ENCODE measurements at places on chromosomes 13 and 19.

GRCh38 chr13:77991003-77991402 is 72.4 kb upstream of the EDNRB start:
- no peak for DNase-seq

DNA sequence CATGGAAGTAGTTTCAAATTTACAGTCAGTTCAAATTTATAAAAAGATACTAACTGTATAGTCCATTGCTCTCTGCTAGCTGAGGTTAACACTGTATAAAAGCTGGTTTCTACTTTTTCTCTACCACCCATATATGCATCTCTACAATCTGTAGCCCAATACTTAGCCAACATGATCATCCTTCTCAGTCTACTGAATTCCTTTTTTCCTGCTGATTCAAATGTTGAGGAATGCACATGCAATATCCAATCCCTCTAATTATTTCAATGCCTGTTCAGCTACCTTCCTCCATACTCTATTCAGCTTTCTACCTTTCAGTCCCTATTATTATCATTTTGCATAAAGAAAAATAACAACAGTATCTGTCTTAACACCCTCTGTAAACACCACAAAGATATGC is 15.6 kb downstream of the KPNA3 start:
- DNase-seq, result peak; percentile 46

DNA sequence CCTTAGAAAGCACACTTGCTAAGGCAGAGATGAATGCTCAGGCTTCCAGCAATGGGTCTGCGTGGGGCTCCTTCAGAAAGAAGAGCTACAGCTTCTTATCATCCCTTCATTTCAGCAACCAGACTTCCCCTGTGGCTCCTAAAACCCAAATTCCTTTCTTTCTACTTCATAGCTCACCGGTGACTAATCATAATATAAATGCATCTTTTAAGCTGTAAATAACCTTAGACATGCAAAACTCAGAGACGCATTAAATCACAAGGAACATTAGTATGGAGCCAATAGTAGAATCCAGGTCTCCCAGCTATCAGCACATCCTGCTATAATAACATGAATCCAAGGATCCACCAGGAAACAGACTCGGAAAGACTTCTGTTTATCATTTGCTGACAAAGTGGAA is 375.6 kb downstream of the COG6 start:
- peak; percentile 67 for DNase-seq

DNA sequence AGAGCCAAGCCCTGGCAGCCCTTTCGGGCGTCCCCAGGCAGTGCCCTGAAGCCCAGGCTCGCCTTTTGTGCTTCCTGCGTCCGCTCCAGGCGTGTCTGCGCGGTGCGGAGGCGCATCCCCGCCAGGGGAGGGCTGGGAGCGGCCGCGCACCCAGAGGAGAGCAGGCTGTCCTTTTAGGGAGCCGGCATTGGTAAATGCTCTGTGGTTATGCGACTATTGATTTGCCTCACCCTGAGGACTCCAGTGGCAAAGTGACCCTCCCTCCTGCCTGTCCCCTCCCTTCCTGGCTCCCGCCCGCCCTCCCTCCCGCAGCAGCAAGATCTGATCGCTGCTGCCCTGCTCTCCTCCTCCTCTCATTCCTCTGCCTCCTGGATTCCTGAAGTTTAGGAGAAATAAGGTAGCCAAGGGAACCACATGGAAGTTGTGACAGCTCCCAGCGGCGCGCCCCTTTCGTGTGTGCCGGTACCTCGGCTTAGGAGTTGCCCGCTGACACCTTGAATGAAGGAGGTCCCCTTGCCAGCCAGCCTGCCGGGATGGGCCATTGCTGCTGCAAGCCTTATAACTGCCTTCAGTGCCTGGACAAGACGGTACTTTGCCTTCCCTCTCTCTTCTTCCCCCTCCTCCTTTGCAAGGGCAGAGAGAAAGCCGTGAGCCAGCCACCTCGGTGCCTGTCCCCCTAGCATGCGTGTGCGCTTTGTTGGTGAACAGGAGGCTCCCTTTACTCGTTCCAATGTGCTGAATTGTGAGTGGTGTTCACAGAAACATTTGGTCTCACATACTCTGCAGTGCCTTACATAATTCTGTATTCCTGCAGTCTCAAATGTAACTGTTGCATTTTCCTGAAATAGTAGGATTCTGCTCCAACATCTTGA is 166.9 kb downstream of the SLC7A1 start:
- DNase-seq, result peak; percentile 27

- DNase-seq, result peak; percentile 80
Observed at GRCh38 chr13:29523199-29523961, 72.1 kb downstream of the SLC7A1 start.

- DNase-seq, result no peak
Observed at GRCh38 chr13:37107868-37108267, 2.4 kb upstream of the CSNK1A1L start.

- DNase-seq, result no peak
Observed at GRCh38 chr19:41352279-41352608, 1.5 kb downstream of the TGFB1 start.

DNA sequence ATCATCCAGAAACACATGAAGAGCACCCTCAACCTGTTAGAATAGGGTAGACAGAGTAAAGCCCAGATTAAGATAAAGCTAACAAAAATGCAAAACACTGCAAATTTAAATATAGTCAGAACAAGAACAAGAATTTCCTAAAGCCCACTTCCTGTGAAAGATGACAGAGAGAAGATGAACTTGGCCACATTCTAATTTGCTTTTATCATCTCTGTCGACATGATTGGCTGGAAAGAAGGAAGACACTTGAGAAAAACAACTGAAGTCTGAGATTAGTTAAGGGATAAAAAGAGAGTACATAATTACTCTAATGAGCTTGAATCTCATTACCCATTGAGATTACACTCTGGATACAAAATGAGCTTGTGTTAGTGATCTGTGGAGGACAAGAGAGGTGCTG is 537.6 kb downstream of the KLF5 start:
- no peak for DNase-seq

DNA sequence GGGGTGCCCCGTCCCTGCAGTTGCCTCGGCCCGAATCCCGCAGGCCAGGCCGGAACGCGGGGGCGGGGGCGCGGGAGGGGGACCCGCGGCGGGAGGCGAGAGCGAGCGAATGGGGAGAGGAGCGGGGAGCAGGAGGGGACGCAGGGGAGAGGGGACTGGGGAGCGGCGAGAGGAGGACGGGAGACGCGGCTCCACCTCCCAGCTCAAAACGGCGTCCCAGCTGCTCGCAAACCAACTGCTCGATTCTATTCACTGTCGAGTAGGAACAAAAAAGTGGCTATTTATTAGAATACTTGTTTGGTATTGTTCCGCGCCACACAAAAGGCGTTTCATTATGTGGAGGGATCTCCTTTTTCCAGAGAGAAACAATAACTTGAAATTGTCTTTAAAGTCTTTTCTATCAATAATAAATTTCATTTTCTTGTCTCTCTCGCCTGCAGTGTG is 10.6 kb upstream of the SOX1 start:
- no peak for DNase-seq

DNA sequence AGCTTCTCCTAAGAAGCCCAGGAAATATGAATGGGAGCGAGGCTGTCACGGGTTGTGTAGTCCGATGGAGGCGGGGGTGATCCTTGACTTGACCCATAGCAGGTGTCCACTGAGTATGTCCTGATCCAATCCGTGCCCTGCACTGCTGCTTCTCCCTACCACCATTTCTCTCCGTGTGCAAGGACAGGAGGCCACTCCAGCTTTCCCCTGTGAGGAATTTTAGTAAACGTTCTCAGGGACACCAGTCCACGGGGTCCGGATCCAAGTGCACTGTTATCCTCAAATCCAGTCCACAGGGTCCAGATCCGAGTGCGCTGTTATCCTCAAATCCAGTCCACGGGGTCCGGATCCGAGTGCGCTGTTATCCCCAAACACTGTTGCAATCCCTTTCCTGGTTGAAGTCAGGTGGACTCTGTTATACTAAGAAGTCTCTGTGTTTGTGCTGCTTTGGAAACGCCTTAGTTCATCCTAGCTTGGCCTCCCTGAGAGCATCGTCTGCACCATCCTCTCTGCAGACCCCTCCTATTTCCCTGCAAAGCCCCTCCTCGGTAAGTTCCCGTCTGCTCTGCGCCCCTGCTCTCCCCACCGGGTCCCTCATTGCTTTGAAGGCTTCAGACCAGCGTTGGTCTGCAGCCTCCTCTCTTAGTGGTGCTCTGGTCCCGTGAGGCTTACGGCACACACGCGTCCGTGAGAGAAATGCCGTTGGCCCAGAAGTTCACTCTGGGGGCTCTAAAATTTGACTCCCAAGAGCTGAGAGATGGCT is 303.5 kb downstream of the TEX29 start:
- DNase-seq, result no peak

DNA sequence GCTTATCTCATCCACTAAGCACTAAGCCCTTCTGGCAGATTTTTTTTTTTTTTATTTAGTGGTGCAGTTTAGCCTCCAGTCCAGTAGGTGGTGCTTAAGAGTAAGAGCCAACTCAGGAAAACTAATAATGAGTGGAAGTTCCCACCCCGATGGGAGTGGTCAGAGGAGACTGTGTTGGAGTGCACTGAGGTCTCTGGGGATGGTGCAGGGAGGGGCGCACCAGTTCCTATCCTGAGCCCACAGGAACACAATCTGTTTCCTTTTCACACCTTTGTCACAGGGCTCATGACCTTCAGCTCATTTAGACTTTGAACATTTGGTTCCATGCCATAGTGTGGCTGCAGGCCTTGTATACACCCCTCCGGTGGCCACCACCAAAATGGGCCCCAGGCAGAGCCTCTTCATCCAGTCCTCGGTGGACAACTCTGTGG is 367.4 kb downstream of the SPRY2 start:
- no peak for DNase-seq

- no peak for DNase-seq
Observed at GRCh38 chr13:34246511-34246910, 428.6 kb downstream of the RFC3 start.
